ENCODE measurements at places on chromosomes 5 and 9.
A peak's percentile ranks its signal among the peaks of the same experiment; 100 is the strongest.

- DNase-seq = no peak
These were observed 18.8 kb upstream of the CATSPER3 start for GRCh38 chr5:134948911-134949310.

DNA sequence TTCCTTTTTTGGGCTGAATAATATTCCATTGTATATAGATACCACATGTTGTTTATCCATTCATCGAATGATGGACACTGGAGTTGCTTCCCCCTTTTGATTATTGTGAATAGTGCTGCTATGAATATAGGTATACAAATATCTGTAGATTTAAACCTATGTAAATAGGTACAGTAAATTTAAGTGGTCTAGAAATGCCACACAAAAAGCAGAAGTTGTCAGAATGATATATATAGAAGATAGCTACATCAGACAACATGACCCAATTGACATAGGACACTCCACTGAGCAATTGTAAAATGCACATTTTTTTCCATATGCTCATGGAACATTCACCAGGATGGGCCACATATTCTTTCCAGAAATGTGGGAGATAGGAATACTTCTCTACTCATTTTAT lies 77.6 kb downstream of the SMIM15 start:
- DNase-seq = no peak

- DNase-seq = no peak
These were observed 41.2 kb downstream of the DBH start for GRCh38 chr9:133677126-133678010.

- DNase-seq = no peak
These were observed 46.1 kb downstream of the SLC25A46 start for GRCh38 chr5:110784901-110785300.

DNA sequence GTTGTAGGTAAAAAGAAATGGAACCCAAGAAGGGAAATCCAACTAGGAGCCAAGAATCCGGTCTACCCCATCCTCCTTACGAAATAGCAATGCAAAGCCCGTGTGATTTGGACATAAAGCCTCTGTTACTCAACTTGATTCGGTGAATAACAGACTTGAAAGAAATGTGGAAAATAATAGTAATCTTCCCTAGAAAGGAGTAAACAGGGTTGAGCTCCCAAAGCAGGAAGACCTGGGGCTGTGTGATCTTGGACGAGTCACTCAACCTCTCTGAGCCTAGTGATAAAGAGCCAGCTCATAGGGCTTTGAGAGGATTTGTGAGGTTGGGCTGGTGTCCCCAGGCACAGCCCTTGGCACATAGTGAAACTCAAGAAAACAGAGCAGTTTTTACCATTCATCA lies 42.7 kb upstream of the IL17B start:
- no peak for DNase-seq

DNA sequence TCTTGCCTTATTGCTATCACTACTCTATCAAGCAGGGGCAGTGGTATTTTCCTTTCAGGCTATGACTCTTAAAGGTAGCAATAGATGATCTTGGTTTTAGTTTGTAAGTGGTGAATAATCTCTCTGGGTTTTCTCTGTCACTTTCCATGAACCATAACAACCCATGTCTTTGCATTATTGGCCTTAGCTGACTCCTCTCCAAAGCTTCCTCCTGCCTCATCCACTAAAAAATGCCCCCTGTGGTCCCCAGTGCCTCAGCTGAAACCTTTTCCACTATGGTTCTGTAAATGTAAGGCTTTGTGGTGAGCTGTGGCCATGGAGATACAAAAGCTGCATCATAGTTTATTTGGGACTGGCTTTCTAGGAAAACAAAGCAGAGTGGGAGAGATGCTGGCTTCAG lies 128.8 kb downstream of the GPBP1 start:
- DNase-seq = no peak

DNA sequence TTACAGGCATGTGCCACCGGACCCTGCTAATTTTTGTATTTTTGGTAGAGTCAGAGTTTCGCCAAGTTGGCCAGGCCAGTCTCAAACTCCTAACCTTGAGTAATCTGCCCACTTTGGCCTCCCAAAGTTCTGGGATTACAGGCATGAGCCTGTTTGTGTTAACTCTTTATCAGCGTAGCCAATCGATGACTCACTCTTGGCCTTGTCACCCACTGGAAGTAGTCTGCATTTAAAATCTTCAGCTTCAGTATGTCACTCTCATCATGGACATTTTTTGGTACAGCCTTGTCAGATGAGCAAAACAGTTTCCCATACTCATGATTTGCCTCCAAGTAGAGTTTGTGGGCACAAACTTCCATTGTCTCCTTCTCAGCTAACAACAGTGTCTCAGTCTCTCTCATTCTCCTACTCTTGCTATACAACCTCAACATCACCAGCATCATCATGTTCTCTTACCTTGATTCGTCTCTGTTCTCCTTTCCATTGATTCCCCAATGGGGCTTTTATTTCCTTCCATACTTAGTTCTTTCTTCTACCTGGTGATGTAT lies 22.5 kb downstream of the MUSK start:
- DNase-seq = no peak

- peak; percentile 46 for DNase-seq
These were observed 102.4 kb downstream of the TTLL11 start for GRCh38 chr9:121990600-121991306.

DNA sequence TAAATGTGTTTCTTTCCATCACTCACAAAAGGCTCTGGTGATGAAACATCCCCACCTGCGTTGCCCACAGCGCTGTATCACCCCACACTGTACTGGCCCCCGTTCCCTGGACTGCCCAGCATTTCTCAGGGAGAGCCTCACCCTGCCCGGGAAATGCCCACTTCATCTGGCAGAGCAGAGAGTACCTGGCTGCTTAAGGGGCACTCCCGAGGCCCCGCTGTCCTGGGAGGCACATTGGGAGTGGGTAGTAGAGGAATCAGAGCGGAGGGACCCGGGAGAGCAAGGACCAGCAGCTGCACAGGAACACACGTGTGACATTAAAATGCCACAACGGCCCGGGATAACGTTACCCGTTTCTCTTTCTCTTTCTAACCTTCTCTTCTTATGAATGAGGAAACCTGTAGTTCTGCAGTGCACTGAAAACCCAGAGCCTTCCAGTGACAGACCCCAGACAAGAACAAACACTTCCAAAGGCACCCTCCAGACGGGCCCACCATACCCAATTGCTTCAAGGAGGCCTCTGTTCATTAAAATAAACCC lies 110.0 kb downstream of the ROR2 start:
- DNase-seq = no peak

- DNase-seq = no peak
These were observed 57.3 kb upstream of the DAB2 start for GRCh38 chr5:39482098-39482497.

DNA sequence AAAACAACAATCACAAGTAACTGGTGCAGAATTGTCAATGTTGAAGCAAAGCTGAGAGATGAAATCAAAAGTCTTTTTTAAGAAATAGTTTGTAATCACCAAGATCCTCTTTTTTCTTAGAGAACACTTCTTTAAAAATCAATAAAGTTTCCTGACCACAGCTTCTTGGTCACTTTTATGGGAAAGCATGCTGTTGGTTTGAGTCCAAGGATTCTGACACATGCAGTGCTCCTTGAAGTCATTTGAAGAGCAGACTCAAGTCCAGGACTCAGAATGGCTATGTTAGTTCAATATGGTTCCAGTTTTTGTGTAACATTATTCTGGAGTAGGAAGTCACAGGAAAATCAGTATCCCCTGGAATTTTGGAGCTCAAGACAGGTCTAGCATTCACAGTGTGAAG lies 480.6 kb downstream of the NR2F1-AS1 start:
- no peak for DNase-seq

DNA sequence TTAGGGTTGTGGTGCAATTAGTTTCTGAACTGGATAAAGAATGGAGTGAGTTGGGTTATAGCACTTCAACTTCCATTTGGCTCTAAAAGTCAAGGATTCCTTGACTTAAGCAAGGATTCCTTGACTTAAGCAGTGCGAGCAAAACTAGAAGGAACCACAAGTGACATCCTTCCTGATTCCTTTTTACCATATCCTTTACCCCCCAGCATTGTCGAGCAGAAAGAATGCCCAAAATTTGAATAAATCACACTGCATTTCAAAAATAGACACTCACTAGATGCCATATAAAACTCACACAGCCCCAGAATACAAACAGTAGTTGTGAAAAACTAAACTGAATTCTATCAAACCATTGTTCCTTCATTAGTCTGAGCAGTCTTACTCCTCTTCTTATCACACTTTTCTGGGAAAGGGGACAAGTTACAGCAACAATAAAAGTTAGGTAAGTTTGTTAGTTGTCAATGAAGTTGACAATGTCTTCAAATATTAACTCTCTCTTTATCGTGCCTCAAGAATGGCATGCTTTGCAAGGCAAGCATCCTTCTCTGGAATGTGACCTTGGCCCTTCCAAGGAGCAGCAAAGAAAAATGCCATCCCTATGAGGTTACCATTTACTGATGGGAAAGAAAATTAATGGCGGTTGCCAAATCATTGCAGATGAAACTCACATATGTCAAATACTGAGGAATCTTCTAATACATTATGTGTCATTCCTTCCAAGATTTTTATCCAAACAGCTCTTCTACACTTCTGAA lies 273.3 kb upstream of the ANKRD55 start:
- DNase-seq = no peak

GRCh38 chr9:127973169-127974000 lies 7.4 kb downstream of the EEIG1 start:
- no peak for DNase-seq

- DNase-seq = no peak
These were observed 206.1 kb downstream of the PRELID2 start for GRCh38 chr5:145629047-145629446.

DNA sequence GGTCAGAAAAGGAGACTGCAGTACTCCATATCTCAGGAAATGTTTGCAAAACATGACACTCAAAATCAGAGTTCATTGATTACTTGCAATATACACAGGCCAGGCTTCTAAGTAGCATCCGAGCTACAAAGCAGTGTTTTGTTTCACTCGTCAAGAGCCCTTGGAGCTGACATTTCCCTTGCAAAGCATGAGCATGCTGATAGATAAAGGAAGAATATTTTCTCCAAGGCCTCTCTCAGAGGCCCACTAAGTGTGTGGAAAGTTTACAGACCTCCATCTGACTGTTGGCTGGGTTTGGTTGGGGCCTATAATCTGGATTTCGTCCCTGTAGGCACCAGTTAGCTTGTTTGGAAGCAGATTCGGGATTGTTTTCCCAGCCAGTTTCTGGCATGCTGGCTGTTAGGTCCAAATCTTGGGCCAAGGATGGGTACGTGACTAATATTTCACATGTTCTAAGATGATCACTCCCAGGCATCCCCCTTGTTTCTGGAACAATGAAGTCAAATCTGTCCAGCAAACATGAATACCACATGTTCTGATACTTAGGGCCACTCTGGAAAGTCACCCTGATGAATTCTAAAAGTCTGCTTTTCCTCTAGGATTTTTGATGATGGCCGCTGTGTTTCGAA lies 161.3 kb downstream of the RFK start:
- DNase-seq = no peak

GRCh38 chr5:169354263-169354662 lies 53.3 kb upstream of the SLIT3 start:
- no peak for DNase-seq

DNA sequence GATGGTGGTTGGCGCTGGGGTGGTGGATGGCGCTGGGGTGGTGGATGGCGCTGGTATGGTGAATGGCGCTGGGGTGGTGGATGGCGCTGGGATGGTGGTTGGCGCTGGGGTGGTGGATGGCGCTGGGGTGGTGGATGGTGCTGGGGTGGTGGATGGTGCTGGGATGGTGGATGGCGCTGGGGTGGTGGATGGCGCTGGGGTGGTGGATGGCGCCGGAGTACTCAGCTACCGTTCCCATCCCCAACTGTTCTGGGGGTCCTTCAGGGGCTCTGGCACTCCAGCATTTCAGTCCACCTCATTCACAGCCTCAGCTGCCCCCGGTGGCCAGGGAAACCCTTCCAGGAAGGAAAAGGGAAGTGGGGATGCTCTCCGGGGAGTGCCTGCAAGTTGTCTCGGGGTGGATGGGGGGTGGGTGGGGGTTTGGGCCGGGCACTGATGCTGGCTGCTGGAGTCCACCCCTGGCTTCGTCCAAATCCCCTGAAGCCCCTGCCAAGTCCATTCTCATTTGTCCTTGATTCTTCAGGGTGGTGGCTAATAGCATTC lies 147.3 kb upstream of the COL5A1 start:
- DNase-seq = no peak

DNA sequence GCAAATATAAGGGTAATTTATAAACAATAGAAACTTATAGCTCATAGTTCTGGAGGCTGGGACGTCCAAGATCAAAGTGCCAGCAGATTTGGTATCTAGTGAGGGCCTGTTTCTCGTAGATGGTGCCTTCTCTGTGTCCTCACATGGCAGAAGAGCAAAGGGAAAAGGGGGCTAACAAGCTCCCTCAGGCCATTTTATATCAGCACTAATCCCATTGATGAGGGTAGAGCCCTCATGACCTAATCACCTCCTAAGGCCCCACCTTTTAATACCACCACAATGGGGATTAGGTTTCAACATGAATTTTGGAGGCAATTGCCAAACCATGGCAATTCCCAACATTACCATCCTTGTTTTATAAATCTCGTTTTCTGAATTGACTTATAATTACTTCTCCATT lies 259.8 kb downstream of the ARRDC3 start:
- no peak for DNase-seq

DNA sequence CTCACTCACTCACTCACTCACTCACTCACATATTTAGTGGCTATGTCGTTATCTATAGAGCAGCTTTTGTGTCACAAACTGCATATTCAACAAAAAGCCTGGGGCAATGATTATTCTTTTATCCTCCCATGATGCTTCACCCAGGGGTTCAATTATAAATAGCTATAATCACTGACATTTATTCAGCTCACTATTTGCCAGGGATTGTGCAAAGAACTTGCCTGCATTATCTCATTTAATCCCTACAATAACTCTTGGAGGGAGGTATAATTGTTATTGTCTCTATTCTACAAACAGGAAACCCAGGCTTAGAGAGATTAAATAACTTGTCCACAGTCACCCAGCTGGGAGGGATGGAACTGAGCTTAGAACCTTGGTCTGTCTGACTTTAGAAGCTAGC lies 298.0 kb upstream of the MSX2 start:
- DNase-seq = no peak

DNA sequence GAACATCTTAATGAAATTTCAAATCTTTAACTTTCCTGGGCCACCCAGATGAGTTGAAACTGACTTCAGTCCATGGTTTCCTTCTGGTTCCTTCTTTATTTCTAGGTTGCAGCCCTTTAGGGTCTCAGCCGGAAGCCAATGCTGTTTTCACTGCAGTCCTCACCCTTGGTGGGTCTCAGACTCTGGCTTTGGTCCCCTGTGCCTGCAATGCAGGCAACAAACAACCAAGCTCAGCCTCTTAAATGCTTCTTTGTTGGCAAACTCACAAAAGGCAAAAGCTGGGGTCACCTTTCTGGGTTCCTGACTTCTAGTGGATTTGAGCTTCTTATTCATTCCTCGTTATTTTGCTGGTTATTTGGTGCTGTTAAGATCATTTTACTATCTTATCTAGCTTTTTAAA lies 19.3 kb upstream of the APC start:
- no peak for DNase-seq

GRCh38 chr5:136159457-136159856 lies 26.8 kb downstream of the SMAD5 start:
- no peak for DNase-seq

DNA sequence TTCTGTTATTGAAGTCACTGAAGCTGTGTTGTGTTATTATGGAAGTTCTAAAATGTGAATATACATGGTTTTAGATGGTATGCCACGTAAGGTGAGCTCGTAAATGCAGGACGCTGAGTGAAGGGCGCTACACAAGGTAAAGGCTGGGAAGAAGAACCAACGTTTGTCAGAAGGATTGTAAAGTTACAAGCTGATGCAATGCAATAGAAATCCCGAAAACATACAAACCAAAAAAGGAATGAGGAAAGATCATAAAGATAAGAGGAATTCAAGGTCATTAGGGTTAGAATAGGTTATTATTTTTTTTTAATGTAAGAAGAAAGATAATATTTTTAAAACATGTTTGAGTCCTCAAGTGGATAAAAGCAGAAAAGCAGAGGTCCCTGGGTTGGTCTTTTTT lies 538.6 kb downstream of the CDH12 start:
- DNase-seq = no peak
